T-cell (primary cell): ENCODE measurements at places on chromosomes 11 and 22.

DNA sequence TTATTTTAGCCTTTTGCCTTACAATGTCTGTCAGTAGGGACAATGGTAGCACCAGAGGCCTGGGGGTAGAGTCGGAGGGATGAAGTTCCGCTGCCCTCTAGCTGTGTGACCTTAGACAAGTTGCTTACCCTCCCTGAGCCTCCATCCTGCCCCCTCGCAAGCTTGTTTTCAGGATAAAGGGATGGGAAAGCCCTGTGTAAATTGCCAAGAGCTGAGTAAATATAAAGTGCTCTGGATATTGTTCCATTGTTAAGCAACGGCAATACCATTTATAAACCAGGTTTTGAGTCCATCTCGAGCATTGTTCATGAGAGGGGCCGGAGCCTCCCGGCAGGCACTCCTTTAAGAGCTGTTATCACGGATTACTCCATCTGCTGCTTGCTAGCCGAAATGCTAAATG, 72.9 kb downstream of the ZBTB16 start:
- no peak for DNase-seq
- no peaks in the 10 kb centered on the region for H3K4me1 ChIP-seq
- no peak overlapping the region for H3K4me3 ChIP-seq
- no peaks in the 10 kb centered on the region for H3K36me3 ChIP-seq
- no peaks in the 10 kb centered on the region for H3K27me3 ChIP-seq

DNA sequence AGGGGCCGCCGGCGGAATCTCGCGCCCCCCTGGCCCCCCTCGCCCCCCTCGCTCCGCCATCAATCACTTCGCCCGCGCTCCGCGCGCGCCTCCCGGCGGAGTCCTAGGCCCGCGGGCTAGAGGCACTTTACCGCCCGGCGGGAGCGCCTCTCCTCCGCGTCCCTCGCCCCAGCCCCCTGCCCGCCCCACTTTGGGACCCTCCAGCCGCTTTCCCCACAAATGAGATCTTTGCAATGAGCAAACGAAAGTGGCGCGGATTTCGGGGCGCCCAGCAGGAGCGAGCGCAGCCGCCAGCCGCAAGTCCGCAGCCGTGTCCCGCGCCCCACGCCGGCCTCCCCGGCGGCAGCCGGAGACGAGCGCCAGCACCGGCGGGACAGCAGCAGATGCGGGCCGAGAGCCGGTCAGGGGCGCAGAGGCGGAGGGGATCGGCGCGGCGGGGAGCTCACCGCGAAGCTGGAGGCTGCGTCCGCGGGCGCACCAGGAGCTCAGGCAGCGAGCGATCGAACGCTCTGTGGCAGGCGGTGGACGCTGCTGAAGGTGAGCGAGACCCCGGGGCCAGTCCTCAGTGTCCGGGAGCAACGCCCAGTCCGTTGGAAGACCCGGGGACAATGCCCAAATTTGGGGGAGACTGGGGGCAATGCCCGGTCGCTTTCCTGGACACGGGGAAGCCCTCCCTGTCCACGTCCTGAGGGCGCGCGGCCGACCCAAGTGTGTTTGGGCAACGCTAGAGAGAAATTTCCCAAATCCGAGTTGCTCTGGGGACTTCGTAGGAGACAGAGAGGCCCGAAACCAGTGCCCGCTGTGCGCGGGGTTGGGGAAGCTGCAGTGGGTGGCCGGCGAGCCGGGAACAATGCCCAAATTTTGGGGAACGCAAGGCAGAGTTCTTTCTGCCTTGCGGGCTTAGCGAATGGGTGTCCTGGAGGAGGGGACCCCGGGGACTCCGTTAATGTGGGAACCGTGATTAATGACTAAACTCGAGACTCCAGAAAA, 1.5 kb upstream of the IGF2 start:
- peaks cover 79% of the 10 kb centered on the region for H3K27me3 ChIP-seq
- H3K36me3 ChIP-seq = no peaks in the 10 kb centered on the region
- no peak for DNase-seq
- H3K4me3 ChIP-seq = no peak overlapping the region
- H3K27ac ChIP-seq = no peak overlapping the region
- H3K4me1 ChIP-seq = peaks cover 28% of the 10 kb centered on the region

- H3K4me1 ChIP-seq = no peaks in the 10 kb centered on the region
- DNase-seq = no peak
- H3K4me3 ChIP-seq = no peak overlapping the region
- no peak overlapping the region for H3K27ac ChIP-seq
- no peaks in the 10 kb centered on the region for H3K36me3 ChIP-seq
- no peaks in the 10 kb centered on the region for H3K27me3 ChIP-seq
These were observed 116.0 kb upstream of the SYT13 start for GRCh38 chr11:45402049-45402630.

DNA sequence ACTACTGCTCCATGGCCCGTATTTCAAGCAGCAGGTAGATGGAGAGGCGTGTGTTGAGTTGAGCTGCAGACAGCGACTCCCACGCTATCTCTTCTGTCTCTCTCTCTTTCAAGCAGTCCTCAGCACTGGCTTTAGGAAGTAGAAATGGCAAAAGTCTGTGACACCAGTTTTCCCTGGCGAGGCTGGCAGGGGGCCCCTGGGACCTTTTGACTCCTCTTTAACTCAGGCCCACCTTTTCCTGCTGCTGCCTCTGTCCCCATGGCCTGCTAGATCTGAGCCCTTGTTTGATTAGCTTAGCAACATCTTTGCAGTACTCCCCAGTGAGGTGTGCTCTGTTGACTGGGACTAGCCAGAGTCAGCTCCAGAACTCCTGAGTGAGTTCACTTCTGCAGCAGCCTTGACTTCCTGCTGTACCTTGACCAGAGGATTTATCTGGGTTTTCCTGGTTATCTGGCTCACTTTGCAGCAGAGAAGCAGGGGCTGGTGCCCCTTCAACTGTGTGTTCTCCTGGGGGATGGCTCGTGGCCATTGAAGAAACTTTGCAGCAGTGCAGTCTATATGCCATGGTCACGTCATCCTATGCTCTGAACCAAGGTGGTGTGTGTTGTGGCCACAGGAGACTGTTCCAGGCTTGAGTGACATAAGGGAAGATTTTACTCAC, 183.9 kb downstream of the DBX1 start:
- H3K4me3 ChIP-seq = no peak overlapping the region
- no peak overlapping the region for H3K27ac ChIP-seq
- no peaks in the 10 kb centered on the region for H3K36me3 ChIP-seq
- H3K27me3 ChIP-seq = peaks cover 5% of the 10 kb centered on the region

GRCh38 chr11:11420191-11420898, 67.3 kb upstream of the CSNK2A3 start:
- H3K27me3 ChIP-seq = no peaks in the 10 kb centered on the region
- no peak overlapping the region for H3K27ac ChIP-seq
- H3K36me3 ChIP-seq = no peaks in the 10 kb centered on the region
- H3K4me1 ChIP-seq = no peaks in the 10 kb centered on the region
- DNase-seq = no peak

DNA sequence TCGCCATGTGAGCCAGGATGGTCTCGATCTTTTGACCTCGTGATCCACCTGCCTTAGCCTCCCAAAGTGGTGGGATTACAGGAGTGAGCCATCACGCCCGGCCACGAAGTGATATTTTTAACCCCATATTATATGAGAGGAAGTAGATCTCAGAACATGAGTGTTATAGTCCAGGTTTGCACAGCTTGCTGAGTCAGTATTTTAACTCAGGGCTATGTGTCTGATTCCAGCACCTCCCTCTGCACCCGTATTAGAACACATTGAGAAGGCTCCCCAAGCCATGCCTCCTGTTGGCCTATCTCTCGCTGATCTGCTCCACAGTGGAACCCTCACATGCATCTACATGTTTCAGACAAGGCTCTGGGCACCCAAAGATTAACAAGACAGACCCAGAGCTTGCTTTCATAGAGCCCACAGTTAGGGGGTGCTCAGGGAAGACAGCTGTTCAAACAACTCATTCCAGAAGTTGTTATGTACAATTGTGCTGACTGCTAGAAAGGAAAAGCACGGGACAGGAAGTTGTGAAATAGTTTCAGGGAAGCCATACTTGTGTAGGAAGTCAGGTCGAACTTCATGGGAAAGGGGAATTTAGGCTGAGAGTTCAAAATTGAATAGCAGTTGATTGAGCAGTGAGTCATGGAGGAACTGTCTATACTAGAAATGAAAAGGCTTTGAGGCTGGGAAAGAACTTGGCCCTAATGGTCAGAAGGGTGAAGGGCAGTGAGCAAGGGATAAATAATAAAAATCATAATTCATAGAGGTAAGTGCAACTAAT, 49.3 kb upstream of the CLPB start:
- H3K27ac ChIP-seq = no peak overlapping the region
- H3K27me3 ChIP-seq = no peaks in the 10 kb centered on the region
- H3K36me3 ChIP-seq = no peaks in the 10 kb centered on the region
- DNase-seq = no peak
- no peak overlapping the region for H3K4me3 ChIP-seq
- no peaks in the 10 kb centered on the region for H3K4me1 ChIP-seq

- no peak overlapping the region for H3K4me3 ChIP-seq
- peaks cover 3% of the 10 kb centered on the region for H3K27me3 ChIP-seq
- H3K36me3 ChIP-seq = no peaks in the 10 kb centered on the region
- no peaks in the 10 kb centered on the region for H3K4me1 ChIP-seq
- no peak for DNase-seq
These were observed 78.4 kb downstream of the NAV2 start for GRCh38 chr11:19790831-19791552.

DNA sequence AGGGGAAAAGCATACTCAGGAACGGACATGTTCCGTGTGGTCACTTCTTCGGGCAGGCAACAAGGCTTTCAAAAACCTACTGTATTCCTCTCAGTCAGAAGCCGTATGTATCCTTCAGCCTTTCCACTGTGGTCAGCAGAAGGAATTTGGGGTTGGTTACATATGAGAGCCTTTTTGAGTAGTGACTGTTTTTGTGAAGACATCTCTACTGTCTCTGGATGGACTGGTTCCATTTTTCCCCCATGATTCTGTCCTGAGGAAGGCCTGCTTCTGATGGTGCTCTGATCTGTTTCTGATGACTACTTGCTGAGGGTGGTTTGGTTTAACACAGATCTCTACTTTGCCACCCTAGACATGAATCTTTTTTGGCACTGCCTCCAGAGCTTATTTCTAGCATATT, 63.7 kb upstream of the HORMAD2 start:
- no peak overlapping the region for H3K4me3 ChIP-seq
- H3K4me1 ChIP-seq = no peaks in the 10 kb centered on the region
- H3K27ac ChIP-seq = no peak overlapping the region
- peaks cover 28% of the 10 kb centered on the region for H3K36me3 ChIP-seq

GRCh38 chr11:70501051-70501901, 102.9 kb downstream of the CTTN start:
- H3K27me3 ChIP-seq = peaks cover 34% of the 10 kb centered on the region
- no peaks in the 10 kb centered on the region for H3K36me3 ChIP-seq
- no peaks in the 10 kb centered on the region for H3K4me1 ChIP-seq
- no peak overlapping the region for H3K27ac ChIP-seq
- no peak for DNase-seq
- no peak overlapping the region for H3K4me3 ChIP-seq
